Bladder microvascular endothelial cell (primary cell): ENCODE measurements at places on chromosomes 1 and 21. TPM values are rescaled to one million over a fixed set of nuclear protein-coding genes. Genes with fewer than 3 reads are reported as not detected.

The RORC gene
- total RNA-seq, result not detected in 2 replicates

The PGBD5 gene
- 0.16 and 0.25 TPM in 2 replicates for total RNA-seq

The PROX1 gene
- 0.49 and 82.7 TPM in 2 replicates for total RNA-seq

The CCDC30 gene
- 0.32 and 1.1 TPM in 2 replicates for total RNA-seq

The SDHB gene
- 127 and 133 TPM in 2 replicates for total RNA-seq

The F13B gene
- not detected in 2 replicates for total RNA-seq
